ENCODE measurements at places on chromosomes 1 and 21.

GRCh38 chr1:167474191-167474641 lies 44.1 kb downstream of the CD247 start:
- peak; percentile 57 for DNase-seq

GRCh38 chr1:188249811-188250210 lies 1421.1 kb downstream of the PLA2G4A start:
- no peak for DNase-seq

DNA sequence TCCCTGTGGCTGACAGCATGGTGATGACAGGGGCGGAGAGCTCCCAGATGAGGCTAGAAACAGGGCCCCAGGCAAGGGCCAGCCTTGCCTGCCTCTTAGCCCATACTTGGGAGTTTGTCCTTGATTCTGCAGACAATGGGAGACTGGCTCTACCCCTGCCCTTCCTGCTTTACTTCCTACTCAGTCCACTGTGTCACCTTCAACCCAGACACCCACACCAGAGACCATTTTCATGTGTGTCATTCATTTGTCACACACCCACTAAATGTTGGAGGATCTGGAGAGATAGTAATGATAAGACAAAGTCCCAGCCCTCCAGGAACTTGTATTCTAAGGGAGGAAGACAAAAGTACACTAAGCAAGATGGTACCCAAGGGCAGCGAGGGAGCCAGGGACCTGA lies 43.7 kb downstream of the SYT6 start:
- no peak for DNase-seq

GRCh38 chr21:41703857-41704501 lies 62.9 kb downstream of the RIPK4 start:
- DNase-seq, result no peak

- no peak for DNase-seq
Observed at GRCh38 chr1:37465593-37466517, 8.5 kb upstream of the ZC3H12A start.

- no peak for DNase-seq
Observed at GRCh38 chr1:234553240-234554188, 56.5 kb downstream of the IRF2BP2 start.

All from activated T-cell treated with anti-CD3 and anti-CD28 coated beads, Interleukin-2, amount 50 U/mL, for 1 hour (primary cell).